Fibroblast of skin of back (primary cell): ENCODE measurements at places on chromosomes 1 and 21.
A peak's percentile ranks its signal among the peaks of the same experiment; 100 is the strongest.

GRCh38 chr1:211973541-211973940, 61.8 kb downstream of the INTS7 start:
- no peak for DNase-seq

GRCh38 chr1:240073097-240073496, 18.6 kb upstream of the FMN2 start:
- DNase-seq: no peak

DNA sequence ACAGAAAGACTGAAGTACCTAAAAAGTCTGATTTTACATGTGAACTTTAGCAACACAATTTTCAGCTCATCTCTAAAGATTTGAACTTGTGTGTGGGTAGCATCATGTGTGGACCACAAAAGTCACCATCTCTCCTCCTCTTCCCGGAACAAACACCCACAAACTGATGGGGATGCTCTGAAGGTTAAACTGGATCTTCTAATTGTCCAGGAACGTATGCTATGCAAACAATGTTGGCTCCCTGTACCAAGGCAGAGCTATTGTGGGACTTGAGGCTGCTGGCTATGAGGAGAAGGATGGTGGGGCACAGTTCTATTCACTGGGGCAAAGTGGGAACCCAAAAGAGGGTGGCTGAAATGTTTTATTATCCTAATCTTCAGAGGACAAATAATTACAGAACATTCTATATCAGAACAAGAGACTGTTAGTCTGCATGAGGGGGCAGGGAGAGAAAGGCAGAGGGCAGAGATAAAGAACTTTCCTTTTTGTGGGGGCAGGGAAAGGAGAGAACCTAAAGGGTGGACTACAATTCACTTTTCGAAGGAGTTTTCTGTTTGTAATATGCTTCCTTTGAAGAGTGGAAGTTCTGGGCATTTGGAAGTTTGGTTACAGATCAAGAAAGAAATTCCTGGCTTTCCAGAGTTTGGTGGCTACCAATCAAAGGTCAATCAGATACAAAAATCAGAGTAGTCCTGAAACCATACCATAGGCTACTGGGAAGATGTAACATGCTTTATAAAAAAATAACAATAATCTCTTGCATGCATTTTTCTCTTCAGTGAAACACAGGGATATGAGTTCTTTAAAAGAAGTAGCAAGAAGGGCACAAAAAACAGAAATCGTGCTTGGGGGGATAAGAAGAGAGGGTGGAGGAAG, 62.9 kb downstream of the GADD45A start:
- DNase-seq: peak; percentile 75

DNA sequence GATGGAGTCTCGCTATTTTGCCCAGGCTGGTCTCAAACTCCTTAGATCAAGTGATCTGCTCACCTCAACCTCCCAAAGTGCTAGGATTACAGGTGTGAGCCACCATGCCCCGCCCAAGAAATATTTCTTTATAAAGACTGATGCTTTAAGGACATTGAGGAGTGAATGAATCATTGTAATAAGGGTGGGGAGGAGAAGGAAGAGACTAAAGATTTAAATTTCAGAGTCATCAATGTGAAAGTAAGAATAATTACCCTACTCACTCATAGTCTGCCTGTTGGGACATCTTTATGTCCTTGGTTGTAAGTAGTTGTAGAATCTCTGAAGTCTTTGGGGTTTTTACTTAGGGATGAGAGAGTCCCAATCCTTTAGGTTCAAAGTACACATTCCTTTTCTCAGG, 7.3 kb downstream of the KDM1A start:
- no peak for DNase-seq

DNA sequence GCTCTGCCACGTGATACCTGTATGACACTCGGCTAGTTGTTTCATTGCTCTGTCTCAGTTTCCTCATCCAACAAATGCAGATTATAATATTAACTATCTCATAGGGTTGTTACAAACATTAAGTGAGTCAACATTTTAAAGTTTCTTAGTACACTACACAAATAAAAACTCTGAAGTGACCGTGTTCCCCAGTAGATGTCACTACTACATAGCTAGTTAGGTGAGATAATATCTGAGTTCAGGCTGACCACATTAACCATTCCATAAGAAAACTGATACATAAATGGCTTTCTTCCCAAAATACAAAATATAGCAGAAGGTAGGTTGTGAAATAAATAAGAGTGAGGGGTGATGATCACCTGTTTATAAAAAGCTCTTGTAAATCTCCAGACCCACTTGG, 214.1 kb downstream of the NUF2 start:
- DNase-seq: peak; percentile 53

- DNase-seq: no peak
These were observed 114.0 kb downstream of the NBPF12 start for GRCh38 chr1:147052143-147052542.

- no peak for DNase-seq
These were observed 1536.8 kb downstream of the KCNT2 start for GRCh38 chr1:195071461-195071860.

GRCh38 chr1:149883598-149884247, 15.6 kb upstream of the BOLA1 start:
- DNase-seq: no peak

GRCh38 chr1:161273402-161273801, 14.9 kb downstream of the PCP4L1 start:
- DNase-seq: no peak

GRCh38 chr1:24683713-24684162, 40.6 kb downstream of the SRRM1 start:
- peak; percentile 97 for DNase-seq

GRCh38 chr1:159554696-159555095, 18.9 kb upstream of the OR10J5 start:
- DNase-seq: no peak

DNA sequence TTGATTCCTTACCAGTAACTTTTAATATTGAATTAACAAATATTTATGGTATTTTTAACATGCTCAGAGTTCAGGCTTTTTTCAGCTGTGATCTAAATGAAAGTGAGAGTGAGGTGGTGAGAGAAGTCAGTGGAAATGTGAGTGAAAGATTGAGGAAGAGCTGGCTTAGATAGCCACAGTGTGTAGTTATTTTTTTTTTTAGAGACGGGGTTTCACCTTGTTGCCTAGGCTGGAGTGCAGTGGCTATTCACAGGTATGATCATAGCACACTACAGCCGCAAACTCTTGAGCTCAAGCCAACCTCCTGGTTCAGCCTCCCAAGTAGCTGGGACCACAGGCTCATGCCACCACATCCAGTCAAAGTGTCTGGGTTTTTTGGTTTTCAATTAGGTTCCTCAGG, 10.9 kb downstream of the RNF11 start:
- DNase-seq: no peak

DNA sequence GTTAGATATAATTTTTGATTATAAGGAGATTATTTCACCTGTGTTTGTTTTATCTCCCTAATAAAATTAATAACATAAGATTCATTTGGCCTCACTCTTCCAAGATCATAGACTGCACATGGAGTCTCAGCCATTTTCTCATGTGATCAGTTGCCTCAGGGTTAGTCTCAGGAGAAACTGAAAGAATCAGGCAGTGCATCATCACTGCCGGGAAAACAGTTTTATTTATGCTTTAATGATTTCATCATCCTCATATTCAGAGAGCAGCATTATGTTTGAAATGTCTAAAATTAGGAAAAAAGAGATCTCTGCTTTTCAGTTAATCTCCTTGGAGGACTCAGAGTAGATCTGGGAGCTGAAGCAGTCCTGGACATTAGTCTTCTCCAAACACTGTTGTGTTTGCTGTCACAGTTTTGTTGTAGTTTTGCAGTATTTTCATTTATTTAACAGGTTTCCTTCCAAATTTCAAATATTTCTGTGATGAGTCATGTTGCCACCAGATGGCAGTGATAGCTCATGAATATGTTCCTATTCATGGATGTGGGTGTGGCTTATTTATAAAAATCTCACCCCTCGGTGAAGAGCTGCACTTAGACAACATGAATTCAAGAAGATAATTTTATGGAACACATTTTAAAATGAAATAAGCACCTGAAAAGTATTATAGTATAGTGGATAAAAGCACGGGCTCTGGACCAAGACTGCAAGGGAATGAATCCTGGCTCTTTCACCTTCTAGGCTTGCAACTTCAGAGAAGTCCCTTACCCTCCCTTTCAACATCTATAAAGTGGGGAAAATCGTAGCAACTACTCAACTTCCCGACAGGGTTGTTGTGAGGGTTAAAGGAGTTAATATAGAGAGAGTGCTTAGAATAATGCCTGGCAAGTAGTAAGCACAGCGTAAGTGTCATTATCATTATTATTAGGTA, 31.2 kb downstream of the CHD1L start:
- peak; percentile 75 for DNase-seq

- no peak for DNase-seq
These were observed 52.6 kb downstream of the ZNF644 start for GRCh38 chr1:90969241-90969640.

DNA sequence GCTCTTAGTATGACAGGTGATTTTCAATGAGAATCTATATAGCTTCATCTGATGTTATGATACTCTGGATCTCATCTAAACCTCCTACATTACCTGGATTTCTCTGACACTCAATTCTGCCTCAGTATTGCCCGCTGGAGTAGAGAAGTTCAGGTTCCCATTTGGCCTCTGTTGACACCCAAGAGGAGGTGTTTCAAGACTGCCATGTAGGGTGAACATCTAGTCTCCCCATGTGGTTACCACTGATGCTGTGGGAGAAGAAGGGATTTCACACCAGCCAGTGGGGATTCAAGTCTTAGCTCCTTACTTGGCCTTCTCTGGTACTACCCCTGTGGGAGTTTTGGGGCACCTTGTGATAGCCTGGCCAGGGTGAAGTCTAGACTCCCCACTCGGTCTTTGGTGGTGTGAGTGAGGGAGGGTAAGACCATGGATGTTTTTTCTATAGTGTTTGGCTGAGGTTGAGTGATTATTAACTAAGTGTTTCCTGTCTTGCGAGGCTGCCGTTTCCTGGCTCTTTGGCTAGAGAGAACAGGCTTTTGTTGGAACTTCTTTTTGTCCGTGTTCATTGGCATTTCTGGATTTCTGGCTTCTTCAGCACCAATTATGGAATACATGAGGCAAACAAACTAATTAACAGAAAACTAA, 90.7 kb downstream of the RHOU start:
- no peak for DNase-seq

GRCh38 chr1:223228931-223229528, 86.0 kb upstream of the TLR5 start:
- DNase-seq: no peak

DNA sequence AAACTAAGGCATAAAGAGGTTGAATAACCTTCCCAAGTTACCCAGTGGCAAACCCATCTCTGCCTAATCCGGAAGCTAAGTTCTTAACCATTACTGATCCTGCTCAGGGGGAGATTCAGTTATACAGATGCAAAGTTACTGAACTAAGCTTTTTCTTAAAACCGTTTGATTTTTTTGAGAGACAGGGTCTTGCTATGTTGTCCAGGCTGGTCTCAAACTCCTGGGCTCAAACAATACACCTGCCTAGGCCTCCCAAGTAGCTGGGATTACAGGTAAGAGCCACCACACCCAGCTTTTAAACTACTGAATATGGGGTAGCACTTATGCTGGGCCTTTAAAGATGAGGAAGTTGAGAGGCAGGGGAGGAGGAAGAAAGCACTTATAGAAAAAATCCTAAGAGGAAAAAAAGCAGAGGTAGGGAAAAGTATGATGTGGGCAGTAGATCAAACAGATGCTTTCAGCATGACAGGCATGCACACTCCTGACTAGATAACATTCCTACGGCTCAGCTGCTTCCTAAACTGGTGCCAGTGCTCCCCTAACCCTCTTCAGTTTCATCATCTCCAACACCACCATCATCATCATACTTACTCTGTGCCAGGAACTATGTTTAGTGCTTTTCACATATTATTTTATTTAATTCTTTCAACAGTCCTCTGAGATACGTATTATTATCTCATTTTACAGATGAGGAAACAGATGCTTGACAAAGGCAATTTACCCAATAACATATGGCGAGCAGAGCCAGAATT, 5.8 kb downstream of the PAFAH2 start:
- no peak for DNase-seq

DNA sequence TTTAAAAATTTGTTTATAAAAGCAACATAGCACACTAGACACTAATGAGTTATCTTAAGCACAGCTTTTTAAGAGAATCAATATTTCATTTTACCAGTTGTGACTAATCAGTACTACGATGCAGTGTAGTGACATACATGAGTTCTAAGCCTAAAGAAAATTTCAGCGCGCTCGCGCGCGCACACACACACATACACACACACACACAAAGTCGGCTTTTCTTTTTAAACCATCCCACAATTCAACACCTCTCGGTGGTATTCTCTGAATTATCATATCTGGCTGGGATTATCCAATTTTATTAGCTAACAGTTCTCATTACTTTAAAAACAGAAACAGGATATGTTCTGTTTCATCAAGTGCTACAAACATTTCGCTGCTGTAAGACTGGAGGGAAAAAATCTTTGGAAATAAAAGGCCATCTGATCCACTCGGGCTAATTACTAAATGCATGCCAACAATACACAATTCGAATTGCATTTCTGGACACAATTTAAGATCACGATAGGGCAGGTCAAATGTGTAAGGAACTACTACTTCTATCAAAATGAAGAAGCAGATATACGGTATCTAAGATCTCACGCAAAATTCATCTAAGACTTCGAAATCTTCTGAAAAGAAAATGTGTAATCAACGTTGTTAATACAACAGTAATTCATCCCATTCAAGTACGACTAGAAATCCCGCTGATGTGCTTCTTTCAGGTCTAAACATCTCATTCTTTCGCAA, 1.2 kb downstream of the TUT4 start:
- DNase-seq: peak; percentile 53
